A549 treated with CpdA at 1 μM for 4 hours (cell line): ENCODE measurements at places on chromosomes 2 and 18. TPM values are rescaled to one million over a fixed set of nuclear protein-coding genes. Genes with fewer than 3 reads are reported as not detected.

Gene CREG2
- 5.9 to 9.7 TPM (median 7.8 TPM) in 5 replicates for total RNA-seq

Gene MSTN
- not detected in 5 replicates for total RNA-seq

Gene ODC1
- total RNA-seq = 133 to 155 TPM (median 139 TPM) in 5 replicates

Gene APCDD1
- total RNA-seq = not detected in 5 replicates

Gene RNF144A
- total RNA-seq = 5.2 to 7.5 TPM (median 7.3 TPM) in 5 replicates

Gene UGT1A4
- total RNA-seq = 0.07 TPM in 1 of 5 replicates, not detected in the others

Gene ERICH2
- total RNA-seq = not detected in 5 replicates

Gene UGT1A3
- 0.08 to 0.23 TPM (median 0.13 TPM) in 3 of 5 replicates, not detected in the others for total RNA-seq
